ENCODE measurements at places on chromosomes 3 and 15. TPM values are rescaled to one million over a fixed set of nuclear protein-coding genes. Genes with fewer than 3 reads are reported as not detected.

XRN1 gene
- total RNA-seq, result 11.9 TPM

STRIT1 gene
- total RNA-seq, result not detected

OR5K2 gene
- not detected for total RNA-seq

CGNL1 gene
- total RNA-seq, result 2.5 TPM

CHCHD6 gene
- total RNA-seq, result 38.2 TPM

CLRN1 gene
- not detected for total RNA-seq

CLSTN2 gene
- total RNA-seq, result 3.0 TPM

HRH1 gene
- 7.3 TPM for total RNA-seq

Measured in epithelial cell of proximal tubule (primary cell).